ENCODE measurements at places on chromosomes 3 and 15. TPM values are rescaled to one million over a fixed set of nuclear protein-coding genes. Genes with fewer than 3 reads are reported as not detected.

- DNase-seq, result no peak
Measured at GRCh38 chr3:195818301-195818700, 6.6 kb upstream of the MUC4 start.

DNA sequence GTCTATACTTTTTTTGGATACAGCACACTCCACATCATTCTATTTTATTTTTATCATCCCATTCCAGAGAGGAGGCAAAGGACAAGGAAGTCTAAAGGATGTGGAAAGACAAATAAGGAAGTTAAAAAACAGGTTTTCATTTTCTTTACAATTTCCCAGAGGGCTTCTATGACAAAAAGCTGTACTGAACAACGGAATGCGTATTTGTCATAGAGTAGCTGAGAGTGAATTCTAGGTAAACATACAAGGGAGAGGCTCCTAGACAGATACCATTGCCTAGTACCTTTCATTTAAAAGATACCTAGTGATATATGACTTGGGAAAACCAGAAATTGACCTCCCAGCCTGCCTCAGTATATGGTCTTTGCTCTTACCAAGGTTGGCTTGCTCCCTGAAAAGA lies 341.7 kb downstream of the FHIT start:
- DNase-seq, result no peak

GRCh38 chr3:42225486-42226363 lies 40.3 kb downstream of the CCK start:
- no peak for DNase-seq

The CMSS1 gene
- 24.2 TPM for total RNA-seq
